ENCODE measurements at places on chromosomes 16 and 17.

GRCh38 chr16:1283996-1284616 lies 25.3 kb upstream of the UBE2I start:
- DNase-seq = no peak

DNA sequence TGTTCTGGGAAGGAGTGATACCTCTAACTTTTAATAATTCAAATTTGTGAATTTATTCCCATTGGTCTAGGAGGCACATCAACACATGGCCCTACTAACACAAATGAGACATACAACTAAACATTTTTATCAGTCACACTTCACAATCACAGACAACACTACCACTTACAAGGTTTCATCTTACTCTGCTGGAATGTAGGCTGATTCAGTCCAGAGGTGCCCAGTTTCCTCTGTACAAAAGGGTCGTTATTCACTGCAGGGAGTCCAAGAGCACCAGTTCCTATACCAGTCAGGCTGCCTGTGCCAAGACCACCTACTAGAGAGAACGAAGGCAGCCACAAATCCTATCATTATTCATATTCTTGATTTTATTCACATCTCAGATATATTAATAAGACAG lies 41.4 kb downstream of the SETD6 start:
- no peak for DNase-seq

- no peak for DNase-seq
Observed at GRCh38 chr16:77812856-77813500, 24.6 kb downstream of the VAT1L start.

GRCh38 chr17:78899361-78900260 lies 3.4 kb downstream of the CEP295NL start:
- DNase-seq = no peak

DNA sequence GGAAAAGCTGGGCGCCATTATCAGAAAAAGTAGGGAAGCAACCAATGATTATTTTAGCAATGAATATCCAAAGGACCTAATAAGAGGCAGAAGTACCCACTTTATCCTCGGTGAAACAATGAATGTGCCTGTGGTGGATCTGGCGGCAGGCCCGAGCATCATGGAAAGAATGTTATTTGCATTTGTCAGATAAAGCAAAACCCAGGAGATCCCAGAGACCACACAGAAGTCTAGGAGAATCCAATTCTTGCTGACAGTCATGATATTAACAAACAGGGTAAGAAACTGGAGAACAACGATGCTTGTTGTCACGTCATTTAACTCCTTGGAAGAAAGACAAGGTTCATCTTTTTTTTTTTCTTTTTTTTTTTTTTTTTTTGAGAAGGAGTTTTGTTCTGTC lies 12.0 kb upstream of the TNRC6A start:
- DNase-seq = no peak

- DNase-seq = no peak
Observed at GRCh38 chr17:17681744-17682292, 560 bp downstream of the RAI1 start.

Data from NCI-H2227 treated with DMSO at 0.1 percent for 48 hours (cell line).